ENCODE measurements at places on chromosomes 7 and 10. TPM values are rescaled to one million over a fixed set of nuclear protein-coding genes. Genes with fewer than 3 reads are reported as not detected.

GRCh38 chr7:86326847-86327246 lies 316.9 kb upstream of the GRM3 start:
- DNase-seq, result no peak

DNA sequence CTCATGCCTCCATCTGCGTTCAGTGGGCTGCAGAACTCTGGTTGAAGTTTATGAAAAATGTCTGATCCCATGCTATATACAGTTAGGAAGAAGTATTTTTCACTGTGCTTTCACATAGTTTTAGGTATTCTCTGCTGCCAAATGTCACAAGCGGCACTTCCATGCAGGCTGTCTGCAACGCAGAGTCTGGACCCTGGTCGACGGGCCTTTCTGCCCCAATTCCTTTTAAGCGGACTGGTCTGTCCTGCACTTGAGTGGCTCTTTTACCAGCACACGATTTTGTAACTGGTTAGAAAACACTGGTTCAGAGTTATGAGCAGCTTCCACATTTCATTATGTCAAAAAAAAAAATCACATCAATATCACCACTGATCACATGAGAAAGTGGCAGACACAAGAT lies 143.0 kb downstream of the DIP2C start:
- DNase-seq, result peak; percentile 62

- no peak for DNase-seq
Measured at GRCh38 chr7:103648135-103648534, 202.1 kb upstream of the SLC26A5 start.

DNA sequence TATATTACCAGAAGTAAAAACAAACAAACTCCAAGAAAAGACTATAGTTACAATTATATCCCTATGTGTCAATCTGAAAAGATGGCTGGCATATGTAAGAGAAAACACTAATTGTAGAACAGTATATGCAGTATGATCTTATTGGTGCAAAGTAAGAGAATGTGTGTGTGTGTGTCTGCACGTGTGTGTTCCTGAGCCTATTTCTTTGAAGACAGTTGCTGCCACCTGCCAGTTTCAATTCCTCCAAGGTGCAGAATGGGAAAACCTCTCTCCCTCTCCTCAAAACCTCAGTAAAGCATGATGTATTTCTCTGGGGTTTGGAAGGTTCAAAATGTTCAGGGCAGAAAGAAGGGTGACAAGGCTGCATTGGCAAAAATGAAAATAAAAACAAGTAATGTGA lies 8.8 kb upstream of the SFTPA1 start:
- DNase-seq, result no peak

DNA sequence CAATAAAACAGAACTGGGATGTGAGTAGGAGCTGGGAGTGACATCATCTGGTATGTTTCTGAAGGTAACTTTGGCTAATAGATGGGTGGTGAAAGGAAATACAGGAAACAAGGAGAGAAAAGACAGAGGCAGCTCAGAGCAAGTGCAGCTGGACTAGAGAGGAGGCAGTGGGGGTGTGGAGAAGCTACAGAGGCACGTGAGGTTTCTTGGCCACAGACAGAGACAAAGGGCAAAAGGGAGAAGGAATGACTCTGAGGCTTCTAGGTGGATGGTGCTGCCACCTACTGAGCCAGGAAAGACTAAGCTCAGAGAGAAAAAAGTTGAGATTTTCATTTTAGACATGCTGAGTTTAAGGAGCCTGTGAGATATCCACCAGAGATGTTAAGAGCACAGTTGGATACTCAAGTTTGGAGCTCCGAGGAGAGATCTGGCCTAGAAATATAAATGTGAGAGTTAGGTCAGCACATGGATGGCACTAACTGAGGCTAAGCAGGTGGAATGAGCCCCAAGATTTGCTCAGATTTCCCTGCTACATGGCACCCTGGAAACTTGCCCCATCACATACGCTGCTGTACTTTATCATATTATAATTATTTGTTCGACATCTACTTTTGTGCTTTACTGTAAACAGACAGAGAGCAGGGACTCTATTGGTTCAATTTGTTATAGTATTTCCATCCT lies 293.0 kb upstream of the IMMP2L start:
- DNase-seq, result no peak

GRCh38 chr10:9230625-9231024 lies 1176.1 kb downstream of the GATA3 start:
- DNase-seq, result no peak

- DNase-seq, result no peak
Measured at GRCh38 chr7:14858410-14858809, 44.1 kb downstream of the DGKB start.

DNA sequence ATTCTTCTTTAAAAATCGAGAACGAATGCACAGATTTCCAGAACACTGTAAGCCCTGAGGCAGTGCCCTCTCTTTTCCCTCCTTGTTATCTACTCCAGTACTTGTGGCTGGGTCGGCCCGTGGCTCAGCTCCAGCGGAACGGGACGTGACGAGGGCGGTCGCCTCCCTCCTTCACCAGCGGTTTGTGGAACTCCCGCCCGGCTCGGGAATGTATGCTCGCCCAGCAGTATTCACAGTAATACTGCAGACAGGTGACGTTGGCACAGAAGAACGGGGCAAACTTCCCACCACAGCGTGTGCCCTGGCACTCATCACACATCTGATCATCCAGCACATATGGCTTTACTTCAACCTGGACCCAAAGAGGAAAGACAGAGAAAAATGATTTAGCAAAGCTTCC lies 128.5 kb downstream of the BTAF1 start:
- no peak for DNase-seq

GRCh38 chr7:107370816-107371215 lies 99.0 kb upstream of the GPR22 start:
- DNase-seq, result no peak

DNA sequence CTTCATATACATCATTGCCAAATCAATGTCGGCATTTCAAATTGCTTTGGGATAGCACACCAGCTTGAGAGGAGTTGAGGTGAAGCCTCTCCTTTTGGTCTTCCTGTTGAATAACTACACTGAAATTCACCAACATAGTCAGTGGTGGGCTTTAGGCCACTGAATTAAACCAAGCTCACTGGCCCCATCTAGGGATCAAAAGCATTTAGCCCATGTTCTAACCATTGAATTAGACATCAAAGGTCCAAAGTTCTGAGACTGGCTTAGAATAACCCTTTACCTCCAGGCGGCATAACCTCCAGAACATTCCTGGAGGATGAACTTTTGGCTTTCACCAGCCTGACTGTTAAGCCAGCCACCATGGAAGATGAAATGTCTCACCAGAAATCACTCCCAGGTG lies 54.6 kb downstream of the BPGM start:
- DNase-seq, result no peak

DNA sequence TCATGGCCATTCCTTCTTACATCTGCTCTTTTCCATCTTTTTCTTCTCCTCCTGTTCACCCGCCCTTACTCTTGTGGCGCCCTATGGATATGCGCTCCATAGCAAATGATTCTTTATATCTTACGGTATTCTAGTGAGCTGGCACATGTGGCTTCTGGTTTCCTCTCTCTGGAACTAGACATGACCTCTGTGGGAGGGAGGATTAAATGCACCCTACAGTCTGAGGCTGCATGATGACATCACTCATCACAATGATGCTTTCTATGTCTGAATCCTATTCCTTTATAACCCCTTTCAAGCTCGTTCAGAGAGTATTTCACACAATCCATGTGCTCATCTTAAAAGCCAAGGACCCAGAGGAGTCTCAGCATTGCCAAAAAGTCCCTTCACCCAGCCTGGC lies 153.3 kb downstream of the EGFR start:
- DNase-seq, result no peak

- no peak for DNase-seq
Measured at GRCh38 chr10:132452216-132452650, 55.2 kb downstream of the PWWP2B start.

GRCh38 chr7:65832281-65832680 lies 40.6 kb upstream of the VKORC1L1 start:
- no peak for DNase-seq

CDC14C gene
- total RNA-seq, result not detected

SPDYE18 gene
- not detected for total RNA-seq

CCSER2 gene
- total RNA-seq, result 85.4 TPM

CTAGE8 gene
- total RNA-seq, result 0.60 TPM

GSDME gene
- 43.5 TPM for total RNA-seq

ZNF503 gene
- total RNA-seq, result 36.0 TPM
